T47D (cell line): ENCODE measurements at places on chromosomes 16 and 17.

DNA sequence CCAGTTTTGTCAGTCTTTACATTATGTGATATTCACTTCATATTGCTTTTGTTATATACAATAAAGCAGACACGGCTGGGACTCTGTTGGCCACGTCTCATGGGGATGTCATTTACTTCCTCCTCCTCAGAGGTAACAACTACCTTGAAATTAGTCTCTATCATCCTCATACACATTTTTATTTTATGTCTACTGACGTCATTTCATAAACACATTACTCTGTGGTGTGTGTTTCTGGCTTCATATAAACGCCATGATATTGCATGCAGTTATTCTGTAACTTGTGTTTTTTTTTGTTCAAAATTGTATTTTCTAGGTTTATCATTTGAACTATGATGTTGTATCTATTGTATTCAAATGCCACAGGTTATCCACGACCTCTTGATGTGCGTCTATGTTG, 13.4 kb upstream of the IRF8 start:
- no peak for DNase-seq

- no peak for DNase-seq
Observed at GRCh38 chr16:27414788-27415431, 12.9 kb downstream of the IL21R start.

- DNase-seq, result no peak
Observed at GRCh38 chr17:50560931-50561745, 623 bp downstream of the CACNA1G start.

DNA sequence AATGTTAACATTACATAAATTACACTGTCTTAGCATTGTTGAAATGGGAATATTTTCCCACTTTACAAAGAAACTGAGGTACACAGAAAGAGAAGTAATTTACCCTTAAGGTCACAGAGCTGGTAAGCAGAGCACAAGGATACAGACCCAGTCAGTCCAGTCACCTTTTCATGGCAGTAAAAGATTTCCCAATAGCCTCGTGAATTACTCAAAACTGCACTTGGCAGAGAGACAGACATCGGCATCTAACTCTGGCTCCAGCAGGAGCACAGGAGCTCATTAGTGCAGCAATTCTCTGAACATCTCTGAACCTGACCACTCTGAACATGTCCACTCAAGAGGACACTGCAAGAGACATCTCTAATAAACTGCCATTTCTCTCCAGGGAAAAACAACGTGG, 3.1 kb downstream of the TEX2 start:
- DNase-seq, result no peak

DNA sequence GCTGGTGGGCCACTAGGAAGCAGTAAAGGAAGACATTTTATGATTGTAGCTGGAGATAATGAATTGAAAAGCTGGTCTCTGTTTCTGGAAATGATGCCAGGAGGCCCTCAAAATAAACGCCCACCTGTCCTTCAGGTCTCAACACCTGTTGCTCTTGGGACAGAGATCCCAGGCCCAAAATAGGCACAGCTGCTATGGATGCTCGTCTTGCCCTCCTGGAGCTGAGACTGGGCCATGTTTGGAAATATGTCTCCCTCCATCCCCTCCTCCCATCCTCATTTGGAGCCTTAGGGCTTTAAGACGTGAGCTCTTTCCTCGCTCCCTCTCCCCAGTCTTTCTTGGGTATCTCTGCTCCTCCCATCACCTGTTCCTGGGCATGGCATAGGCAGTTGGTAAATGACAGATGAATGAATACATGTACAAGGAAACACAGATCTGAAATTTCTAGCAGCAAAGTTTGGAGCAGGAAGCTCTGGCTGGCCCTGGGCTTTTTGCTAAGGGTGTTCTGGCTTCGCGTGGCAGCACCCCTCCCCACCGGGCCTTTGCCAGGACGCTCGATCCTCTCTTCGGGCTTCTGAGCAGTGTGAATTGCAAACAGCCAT, 33.3 kb downstream of the MYH3 start:
- no peak for DNase-seq

DNA sequence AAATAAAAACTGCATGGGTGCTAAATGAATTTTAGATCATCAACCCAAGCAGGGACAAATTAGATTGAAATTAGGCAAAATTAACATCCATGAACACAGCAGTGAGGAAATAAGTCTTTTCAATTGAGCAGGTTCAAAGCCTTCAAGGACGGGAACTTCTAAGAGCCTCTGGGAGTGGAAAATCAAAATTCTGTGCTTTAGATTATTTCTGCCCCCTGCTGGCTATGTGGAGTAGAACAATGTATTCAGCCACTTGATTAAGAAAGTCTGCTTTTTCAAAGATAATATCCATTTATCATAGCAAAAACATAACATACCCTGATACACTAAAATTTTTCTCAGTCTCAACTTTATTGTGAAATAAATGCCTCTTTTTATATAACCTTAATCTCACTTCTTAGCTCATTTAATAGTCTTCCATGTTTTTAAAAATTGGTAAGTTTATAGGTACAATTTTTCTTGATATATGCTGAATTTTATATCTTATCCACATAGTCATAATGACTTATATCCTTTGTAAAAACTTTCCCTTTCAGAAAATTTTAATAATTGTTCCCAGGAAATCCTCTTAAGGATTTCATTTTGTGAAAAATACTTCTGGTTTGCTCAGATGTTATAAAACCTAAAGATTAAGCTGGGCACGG, 28.1 kb upstream of the NOL11 start:
- DNase-seq, result peak; percentile 49

GRCh38 chr16:70565053-70565452, 41.4 kb downstream of the SF3B3 start:
- DNase-seq, result no peak

GRCh38 chr17:38875477-38876075, 5.7 kb downstream of the LASP1 start:
- no peak for DNase-seq

- DNase-seq, result no peak
Observed at GRCh38 chr16:8370374-8371270, 219.7 kb downstream of the TMEM114 start.

- no peak for DNase-seq
Observed at GRCh38 chr16:57803134-57803990, 1.1 kb upstream of the KIFC3 start.

DNA sequence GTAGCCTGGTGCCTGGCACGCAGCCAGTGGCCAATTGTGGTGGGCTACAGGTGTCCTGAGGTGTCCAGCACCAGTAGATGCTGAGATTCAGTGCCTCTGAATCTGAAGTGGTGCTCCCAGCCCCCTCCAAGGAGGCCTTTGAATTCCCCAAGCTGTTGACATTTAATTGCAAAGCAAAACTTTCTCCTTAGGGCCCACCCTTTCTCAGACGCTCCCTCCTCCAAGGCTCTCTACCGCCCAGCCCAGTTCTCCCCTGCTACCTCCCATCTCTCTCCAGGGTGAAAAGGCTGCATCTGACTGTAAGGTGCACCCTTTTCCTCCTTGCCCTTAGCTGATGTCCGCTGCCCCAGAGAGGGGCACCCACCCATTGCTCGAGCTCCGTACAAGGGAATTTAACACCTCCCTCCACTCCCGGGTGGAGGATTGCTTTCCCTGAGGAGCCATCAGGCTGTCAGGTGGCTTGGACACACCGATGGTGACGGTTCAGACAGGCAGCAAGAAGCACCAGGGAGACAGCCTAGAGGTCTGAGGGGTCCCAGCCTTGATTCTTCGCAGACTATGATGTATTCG, 1.7 kb downstream of the BEAN1 start:
- DNase-seq, result no peak

- no peak for DNase-seq
Observed at GRCh38 chr17:6425407-6425806, 9.5 kb downstream of the AIPL1 start.

GRCh38 chr17:16199093-16199492, 16.2 kb downstream of the NCOR1 start:
- no peak for DNase-seq

GRCh38 chr17:5585836-5586521, 1.7 kb upstream of the NLRP1 start:
- DNase-seq, result no peak

DNA sequence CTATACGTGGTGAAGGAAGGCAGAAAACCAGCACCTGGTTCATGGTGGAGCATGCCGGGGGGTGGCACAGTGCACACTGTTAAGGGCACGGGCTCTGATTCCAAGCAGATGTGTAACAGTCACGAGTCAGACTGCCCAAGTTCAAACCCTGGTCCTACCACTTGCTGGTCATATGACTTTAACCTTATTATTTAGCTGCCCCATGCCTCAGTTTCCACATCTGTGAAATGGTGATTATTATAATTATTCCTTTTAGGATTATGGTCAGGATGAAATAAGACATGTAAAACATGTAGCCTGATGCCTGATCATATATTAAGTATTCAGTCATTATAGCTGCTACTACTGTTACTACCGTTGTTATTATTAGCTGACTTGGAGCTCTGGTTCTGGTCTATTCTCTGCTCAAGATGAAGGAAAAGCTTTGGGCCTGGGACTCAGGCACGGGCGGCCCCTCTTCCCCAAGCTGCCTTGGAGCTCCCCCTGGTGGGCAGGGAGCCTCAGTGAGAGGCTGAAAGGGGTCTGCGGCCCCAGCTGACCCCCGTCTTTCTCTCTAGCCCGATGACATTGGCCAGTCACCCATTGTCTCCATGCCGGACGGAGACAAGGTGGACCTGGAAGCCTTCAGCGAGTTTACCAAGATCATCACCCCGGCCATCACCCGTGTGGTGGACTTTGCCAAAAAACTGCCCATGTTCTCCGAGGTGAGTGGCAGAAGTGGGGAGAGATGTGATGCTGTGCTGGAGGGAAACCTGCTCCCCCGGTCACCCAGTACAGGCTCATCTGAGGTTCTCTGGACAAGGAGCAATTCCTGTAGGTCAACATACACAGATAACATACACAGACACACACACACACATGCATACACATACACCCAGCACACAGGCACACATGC, 14.0 kb downstream of the NR1D1 start:
- peak; percentile 61 for DNase-seq

DNA sequence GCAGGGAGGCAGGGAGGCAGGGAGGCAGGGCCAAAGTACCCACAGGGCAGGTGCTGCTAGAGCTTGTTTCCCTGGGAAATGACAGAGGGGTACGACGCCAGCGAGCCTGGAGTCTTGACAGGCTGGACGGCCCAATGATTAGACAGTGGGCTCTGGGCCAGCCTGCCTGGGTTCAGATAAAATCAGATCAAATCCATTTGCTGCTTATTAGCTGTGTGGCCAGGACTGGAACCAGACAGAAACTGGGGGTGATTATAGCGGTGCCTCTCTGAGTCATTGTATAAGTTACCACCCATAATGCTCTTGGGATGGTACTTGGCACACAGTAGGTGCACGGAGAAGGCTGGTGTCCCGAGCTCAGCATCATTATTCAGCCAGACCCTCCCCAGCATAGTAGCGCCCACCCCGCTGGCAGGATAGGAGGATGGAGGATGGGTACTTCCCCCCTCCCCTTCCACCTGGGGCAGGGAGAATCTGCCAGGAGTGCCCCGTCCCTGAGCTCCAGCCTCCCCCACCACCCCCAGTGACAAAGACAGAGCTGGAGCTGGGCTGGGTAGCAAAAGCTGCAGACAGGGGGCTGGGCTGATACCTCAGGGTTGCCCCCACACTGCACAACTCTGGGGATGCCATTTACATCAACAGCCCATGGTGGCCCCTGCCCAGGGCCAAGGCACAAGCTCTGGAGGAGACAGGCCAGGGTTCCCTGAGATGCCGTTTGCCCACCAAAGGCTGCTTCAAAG, 77.6 kb upstream of the TNRC6C start:
- no peak for DNase-seq

DNA sequence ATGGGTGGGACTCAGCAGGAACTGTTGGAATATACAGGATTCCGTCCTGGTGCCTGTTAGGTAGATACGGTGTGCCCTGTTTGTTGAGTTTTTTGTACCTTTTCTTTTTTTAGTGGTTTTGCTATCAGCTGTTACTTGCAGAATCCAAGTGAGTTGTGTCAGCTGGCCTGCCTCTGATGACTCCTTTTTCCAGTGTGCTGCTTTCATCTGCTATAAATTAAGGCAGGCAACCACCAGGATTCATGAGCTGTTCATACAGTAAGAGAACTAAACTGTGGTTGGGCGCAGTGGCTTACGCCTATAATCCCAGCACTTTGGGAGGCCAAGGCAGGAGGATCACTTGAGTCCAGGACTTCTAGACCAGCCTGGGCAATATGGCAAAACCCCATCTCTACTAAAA, 79.9 kb downstream of the WNT3 start:
- DNase-seq, result no peak
